ENCODE measurements at places on chromosomes 3 and 15.
A peak's percentile ranks its signal among the peaks of the same experiment; 100 is the strongest.

- DNase-seq, result no peak
These were observed 55.9 kb downstream of the ADAMTSL3 start for GRCh38 chr15:83709811-83710210.

DNA sequence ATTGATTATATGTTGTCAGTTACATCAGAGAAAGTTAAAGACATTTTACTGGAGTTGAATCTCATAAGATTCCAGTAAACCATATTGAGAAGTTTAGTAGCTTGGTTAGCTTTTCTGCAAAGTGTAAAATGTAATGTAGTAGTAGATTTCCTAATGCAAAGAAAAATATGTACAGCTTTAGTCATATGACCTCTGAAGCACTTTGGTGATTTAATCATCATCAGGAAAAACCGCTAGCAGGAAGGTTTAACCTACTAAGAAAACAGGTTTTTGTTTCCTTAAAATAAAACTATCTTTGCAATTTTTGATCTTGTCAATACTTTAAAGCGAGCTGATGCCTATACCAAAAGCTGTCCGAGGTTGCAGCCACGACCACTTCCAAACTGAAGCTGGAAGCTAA, 364.6 kb upstream of the ZNF385D start:
- no peak for DNase-seq

GRCh38 chr3:24709956-24710355, 215.3 kb upstream of the THRB start:
- no peak for DNase-seq

DNA sequence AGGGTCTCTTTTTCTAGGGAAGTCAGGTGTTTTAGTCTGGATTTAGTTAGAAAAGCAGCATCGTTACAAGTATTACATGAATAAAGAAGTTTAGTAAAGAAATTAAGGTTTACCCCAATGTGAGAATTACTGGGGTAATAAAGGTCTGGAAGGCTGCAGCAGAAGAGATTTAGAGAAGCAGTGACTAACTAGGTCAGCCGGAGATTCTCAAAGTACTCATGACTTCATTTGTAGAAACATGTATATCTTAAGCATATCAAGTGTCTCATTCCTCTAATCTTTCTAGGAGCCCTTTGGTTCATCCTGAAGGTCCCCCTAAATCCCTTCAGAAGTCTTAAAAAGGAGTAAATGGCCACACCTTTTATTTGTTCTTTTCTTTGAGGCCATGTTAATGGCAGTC, 26.0 kb downstream of the DTWD1 start:
- DNase-seq, result no peak

DNA sequence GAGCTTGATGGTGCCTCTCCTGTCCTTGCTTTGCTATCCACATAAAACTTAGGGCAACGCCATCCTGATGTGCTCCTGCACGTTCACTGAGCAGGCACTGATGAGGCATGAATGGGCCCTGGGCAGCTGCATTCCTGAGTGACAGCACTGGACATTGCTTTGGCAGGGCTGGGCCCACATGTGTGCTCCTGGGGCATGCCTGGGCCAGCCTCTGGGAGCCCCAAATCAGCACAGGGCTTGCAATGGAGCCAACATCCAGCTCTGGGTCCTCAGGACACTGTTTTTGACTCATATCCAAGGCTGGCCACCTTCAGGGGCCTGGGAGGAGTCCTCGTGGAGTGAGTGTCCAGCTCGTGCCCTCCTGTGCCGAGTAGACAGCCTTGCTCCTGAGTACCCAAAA, 5.9 kb upstream of the TKT start:
- no peak for DNase-seq

DNA sequence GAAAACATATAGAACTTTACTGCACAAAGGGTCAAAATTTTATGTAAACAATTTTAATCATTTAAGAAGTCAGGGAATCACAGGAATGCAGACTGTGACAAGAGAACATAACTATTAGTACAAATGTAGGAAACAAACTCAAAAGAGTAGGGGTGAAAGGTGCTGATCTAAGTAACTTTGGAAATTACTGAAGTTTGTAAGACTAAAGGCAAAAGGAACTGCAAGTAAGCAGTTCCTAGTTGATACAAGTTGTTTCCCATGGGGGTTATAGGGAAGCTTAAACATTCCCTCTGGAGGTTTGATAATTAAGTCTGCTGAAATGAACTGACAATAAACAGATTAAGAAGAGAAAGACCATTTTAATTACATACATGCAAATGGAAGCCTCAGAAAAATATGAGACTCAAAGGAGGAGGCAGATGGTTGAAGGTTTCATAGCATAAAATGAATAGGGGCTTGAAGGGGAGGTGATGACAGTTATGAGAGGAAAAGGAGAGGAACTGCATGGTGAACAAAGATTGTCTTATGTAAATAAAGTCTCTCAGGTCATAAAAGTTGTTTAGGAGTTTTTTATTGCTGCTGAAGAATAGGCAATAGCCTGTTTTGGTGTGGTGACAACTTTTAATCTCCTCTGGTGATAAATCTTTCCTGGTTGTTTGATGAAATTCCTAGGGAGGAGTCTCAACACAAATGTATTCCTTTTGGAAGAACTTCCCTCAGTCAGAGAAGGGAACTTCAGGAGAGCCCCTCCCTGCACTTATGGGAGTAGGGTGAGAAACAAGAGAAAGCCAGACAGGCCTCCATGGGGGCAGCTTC, 17.1 kb downstream of the SETMAR start:
- DNase-seq, result no peak

DNA sequence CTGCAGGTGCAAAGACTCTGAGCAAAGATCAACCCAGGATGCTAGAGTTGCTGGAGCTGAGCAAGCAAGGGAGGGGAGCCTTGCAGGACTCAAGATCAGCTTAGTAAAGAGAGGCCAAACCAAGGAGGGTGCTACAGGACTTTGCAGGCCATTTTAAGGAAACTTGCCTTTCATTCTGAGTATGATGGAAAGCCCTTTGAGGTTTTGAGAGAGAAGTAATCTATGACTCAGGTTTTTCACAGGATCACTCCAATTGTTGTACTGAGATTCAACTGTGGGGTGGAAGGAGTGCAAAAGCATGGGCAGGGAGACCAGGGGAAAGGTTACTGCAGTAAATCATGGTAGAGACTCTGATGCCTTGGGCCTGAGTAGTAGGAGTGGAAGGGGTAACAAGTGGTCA, 260.4 kb upstream of the GPR149 start:
- no peak for DNase-seq

DNA sequence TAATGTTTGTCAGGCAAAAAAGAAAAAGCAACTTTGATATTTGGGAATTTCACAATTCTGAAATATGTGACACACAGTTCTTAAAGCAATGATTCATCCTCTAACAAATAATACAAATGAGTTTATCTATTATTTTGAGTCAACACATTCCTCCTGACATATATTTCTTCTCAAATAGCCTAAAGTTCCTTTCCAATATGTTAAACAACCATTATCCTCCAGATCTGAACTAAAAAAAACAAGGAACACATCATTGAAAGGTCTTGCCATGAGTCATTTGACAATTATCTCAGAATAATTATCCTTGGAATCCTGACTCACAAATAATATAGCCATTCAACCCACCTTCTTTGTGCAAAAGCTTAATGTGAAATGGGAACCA, 208.7 kb upstream of the CDIN1 start:
- DNase-seq, result peak; percentile 46

DNA sequence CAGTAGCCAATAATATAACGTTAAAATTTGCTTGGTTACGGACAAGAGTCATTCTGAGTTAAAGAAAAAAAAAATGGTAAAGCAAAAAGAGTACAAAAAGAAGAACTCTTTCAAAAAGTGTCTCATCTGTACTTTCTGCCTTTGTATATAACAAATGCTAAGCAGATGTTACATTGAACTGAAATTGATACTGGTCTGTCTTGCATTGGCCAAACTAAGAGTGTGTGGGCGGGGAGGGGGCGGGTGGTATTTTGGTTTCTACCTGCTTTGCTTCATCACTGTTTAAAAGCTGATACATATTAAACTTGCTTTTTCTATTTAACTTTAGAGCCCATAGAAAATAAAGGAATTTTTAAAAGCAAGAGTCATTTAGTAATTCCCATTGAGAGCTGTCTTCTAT, 215.0 kb upstream of the THBS1 start:
- no peak for DNase-seq

DNA sequence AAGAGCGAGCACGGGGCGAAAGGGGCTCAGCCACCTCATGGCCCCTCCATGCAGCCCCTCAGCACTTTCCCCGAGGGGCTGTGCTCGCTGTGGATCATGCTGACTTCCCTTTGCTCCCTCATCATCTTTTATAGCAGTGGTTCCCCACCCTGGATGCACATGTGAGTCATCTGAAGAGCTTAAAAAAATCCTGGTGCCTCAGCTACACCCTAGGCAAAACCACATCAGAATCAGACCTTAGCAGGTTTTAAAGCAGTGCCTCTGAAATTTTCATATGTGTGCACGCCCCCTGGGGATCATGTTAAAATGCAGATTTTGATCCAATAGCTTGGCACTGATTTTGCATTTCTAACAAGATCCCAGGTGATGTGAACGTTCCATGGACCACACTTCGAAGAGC, 50.9 kb downstream of the FEM1B start:
- DNase-seq, result no peak

GRCh38 chr3:45654397-45654944, 34.7 kb upstream of the SACM1L start:
- DNase-seq, result no peak

GRCh38 chr15:78923015-78923414, 21.8 kb downstream of the CTSH start:
- DNase-seq, result no peak

DNA sequence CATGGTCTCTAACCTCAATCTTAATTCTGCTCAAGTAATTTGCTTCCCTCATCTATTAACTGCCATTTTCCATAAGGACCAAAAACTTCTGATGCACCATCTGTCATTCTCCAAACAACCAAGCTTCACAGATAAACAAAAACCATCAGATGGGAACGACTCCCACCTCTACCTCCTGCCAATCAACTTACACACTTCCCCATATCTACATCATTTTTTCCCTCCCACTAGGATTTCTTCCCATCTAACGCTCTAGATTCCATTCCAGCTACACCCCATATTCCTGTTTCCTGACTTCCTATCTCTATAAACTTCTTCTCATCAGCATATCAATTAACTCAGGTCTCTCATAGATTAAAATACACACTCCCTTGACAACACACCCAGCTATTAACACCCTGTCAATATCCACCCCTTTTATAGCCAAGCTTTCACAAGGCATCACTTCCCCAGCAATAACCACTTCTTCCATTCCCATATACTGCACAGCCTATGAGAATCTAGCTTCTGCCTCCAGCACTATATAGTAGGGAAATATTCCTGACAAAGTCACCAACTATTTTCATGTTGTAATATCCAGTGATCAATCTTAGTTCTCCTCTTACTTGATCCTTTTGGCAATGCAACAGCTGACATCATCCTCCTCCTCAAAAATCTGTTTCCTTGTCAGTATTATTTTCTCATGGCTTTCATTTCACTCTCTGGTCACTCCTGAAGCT, 39.2 kb downstream of the SNX4 start:
- DNase-seq, result peak; percentile 52

DNA sequence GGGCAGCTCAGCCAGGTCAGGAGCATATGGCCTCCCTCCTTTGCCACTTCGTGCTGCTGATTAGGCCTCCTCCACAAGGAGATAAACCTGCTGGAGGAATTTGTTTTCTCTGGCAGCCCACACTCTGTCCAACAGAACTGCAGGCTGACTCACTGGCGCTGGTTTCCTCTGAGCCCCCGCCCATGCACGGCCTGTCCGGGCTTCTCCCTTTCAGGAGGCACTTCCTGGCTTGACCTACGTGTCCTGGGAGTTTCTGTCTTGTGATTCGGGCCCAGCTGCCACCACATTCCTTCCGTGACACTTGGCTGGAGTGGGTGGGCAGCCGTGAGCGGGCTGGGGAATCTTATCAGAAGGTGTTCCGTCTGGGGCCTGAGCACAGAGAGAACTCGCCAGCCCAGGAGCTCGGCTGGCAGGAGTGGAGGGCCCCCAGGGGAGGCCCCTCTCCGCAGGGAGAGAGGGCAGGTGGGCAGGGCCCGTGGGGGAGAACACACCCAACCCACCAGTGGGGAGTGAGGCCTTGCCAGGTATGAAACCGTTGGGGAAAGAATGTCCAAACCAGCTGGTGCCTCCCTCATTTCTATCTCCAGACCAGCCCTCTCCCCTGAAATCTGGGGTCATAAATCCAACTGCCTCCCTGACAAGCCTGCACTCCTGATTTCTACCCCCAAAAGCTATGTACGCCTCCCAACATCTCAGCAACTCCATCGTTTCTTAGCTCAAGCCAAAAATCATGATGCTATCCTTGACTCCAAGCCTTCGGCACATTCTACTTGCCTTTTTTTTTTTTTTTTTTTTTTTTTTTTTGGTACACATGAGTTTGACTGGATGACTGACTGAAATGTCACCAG, 110.6 kb upstream of the MEF2A start:
- peak; percentile 87 for DNase-seq

GRCh38 chr3:112948346-112948838, 26.5 kb downstream of the CD200R1 start:
- no peak for DNase-seq

DNA sequence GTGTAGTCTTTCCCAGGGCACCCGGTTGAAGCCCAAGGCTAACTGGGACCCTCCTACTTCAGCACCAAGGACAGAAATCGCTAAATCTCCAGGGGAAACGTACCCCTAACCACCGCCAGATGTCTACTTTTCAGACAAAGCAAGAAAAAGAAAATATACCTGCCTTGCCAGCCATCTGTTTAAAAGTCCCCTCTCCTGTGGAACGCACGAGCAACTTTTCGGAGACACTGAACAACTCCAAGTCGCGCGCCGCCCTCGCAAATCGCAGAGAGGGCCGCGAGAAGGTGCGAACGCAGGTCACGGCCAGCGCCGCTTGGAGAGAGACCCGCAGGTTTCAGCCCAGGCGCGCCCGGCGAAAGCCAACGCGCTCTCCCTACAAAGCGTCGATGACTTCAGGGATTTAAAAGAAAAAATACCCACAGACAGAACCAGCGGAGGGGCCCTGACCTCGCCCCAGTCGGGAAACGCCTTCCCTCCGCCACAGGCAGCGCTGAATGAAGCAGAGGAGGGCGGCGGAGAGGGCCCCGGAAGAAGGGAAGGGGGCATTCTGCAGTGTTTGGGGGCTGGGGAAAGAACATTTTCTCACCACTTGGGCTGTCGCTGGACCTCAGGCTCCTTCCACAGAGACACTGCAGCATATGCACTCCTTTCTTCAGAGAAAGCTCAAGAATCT, 213.1 kb downstream of the FGF12 start:
- DNase-seq, result no peak

DNA sequence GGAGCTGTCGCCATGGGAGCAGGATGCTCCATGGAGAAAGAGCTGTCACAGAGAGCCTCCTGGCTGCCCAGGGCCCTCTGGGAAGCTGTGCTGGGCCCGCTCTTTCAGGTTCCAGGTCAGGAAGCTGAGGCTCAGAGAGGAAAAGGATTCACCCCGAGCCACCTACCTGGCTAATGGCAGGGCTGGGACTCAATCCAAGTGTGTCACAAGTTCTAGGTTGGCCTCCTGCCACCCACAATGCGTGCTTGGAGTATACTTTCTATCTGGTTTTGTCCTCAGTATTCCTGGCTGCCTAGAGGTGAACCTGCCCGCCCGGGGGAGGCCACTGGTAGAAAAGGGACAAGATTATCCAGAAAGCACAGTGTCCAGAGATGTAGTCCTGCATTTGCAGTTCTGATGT, 23.6 kb downstream of the FAH start:
- DNase-seq, result no peak

- DNase-seq, result no peak
These were observed 36.6 kb upstream of the CD47 start for GRCh38 chr3:108127301-108127988.

- DNase-seq, result no peak
These were observed 1.1 kb downstream of the GPR27 start for GRCh38 chr3:71754610-71755253.

GRCh38 chr3:68751888-68752287, 180.5 kb downstream of the TAFA4 start:
- DNase-seq, result no peak

Data from fibroblast of gingiva (primary cell).